Adrenal gland (tissue), 19 donors: ENCODE measurements at places on chromosomes 6 and 20. TPM values are rescaled to one million over a fixed set of nuclear protein-coding genes. Genes with fewer than 3 reads are reported as not detected.
A peak's percentile ranks its signal among the peaks of the same experiment; 100 is the strongest.

NKX2-4 gene
- not detected for total RNA-seq

DNA sequence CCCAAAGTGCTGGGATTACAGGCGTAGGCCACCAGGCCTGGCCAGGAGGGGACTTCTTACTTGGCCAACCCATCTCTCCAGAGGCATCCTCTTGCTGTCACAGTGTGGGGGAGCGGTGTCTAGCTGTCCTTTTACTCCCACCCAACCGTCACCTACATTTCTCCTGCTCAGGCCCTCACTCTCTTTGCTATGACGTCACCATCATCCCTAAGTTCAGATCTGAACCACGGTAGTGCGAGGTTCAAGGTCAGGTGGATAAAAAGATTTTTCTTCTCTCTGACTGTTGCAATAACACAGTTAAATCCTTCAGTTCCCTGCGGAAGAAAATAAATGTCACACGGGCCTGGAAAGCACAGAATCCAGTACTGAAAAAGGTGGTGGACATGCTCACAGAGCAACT lies 7.3 kb upstream of the RAET1L start:
- DNase-seq = no peak
- H3K27ac ChIP-seq = no peak overlapping the region
- peaks cover 4% of the 10 kb centered on the region for H3K4me1 ChIP-seq
- no peaks in the 10 kb centered on the region for H3K36me3 ChIP-seq

GRCh38 chr20:38112261-38112929 lies 52.7 kb downstream of the TGM2 start:
- no peak overlapping the region for H3K27ac ChIP-seq
- H3K4me1 ChIP-seq = peaks cover 17% of the 10 kb centered on the region
- DNase-seq = no peak
- H3K36me3 ChIP-seq = no peaks in the 10 kb centered on the region

DNA sequence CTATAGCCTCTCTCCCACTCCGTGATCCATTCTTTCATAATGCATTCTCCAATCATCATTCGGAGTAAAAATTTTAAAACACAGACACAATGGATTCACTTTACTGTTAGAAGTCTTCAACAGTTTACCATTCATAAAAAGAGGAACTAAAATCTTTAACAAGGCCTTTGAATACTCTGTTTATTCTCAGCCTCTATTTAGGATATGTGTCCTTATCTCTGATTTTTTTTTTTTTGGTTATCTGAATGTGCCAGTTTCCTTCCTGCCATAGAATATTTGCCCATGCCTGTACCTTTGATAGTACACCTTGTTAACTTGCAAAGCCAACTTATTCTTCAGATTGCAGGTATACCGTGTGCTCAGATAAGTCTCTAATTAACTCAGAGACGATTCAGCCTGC lies 11.1 kb downstream of the CRISP1 start:
- DNase-seq = no peak
- no peak overlapping the region for H3K27ac ChIP-seq
- no peaks in the 10 kb centered on the region for H3K27me3 ChIP-seq
- H3K4me3 ChIP-seq = no peak overlapping the region
- H3K4me1 ChIP-seq = no peaks in the 10 kb centered on the region

GGTLC1 gene
- not detected for total RNA-seq

RBBP9 gene
- 26.0 TPM for total RNA-seq

GSTA2 gene
- 1.1 TPM for total RNA-seq

NKAPL gene
- total RNA-seq = 1.8 TPM

- H3K4me1 ChIP-seq = no peaks in the 10 kb centered on the region
- no peaks in the 10 kb centered on the region for H3K36me3 ChIP-seq
- H3K27me3 ChIP-seq = no peaks in the 10 kb centered on the region
- no peak overlapping the region for H3K4me3 ChIP-seq
Observed at GRCh38 chr20:61963149-61963548, 102.5 kb downstream of the TAF4 start.

PHF3 gene
- total RNA-seq = 44.0 TPM

DNA sequence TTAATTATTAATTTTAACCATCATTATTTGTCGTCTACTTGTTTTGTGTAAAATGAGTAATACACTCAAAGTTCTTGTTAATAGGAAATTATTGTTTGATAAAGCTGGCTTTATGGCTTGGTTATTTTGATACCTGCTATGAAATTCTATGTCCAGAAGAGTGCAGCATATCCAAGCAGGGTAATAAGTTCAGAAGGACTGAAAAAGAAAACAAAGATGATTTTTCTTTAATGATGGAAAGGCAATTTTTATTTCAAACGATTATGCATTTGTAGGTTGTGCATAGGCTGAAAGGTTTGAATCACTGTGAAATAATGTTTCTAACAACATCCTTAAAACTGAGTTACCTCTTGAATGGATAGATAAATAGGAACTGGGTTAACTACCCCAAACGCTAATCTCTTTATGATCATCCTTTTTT lies 1.4 kb upstream of the MAN1A1 start:
- no peak for DNase-seq
- peak overlapping the region; percentile 94 for H3K4me3 ChIP-seq
- no peaks in the 10 kb centered on the region for H3K36me3 ChIP-seq
- H3K4me1 ChIP-seq = peaks cover 18% of the 10 kb centered on the region
- no peaks in the 10 kb centered on the region for H3K27me3 ChIP-seq
- H3K27ac ChIP-seq = peak overlapping the region; percentile 92

OPN5 gene
- not detected for total RNA-seq

- H3K4me3 ChIP-seq = no peak overlapping the region
- DNase-seq = peak; percentile 48
- H3K36me3 ChIP-seq = no peaks in the 10 kb centered on the region
- peaks cover 4% of the 10 kb centered on the region for H3K4me1 ChIP-seq
- H3K27ac ChIP-seq = peak overlapping the region; percentile 29
Observed at GRCh38 chr6:6717953-6718352, 129.4 kb downstream of the LY86 start.

DNA sequence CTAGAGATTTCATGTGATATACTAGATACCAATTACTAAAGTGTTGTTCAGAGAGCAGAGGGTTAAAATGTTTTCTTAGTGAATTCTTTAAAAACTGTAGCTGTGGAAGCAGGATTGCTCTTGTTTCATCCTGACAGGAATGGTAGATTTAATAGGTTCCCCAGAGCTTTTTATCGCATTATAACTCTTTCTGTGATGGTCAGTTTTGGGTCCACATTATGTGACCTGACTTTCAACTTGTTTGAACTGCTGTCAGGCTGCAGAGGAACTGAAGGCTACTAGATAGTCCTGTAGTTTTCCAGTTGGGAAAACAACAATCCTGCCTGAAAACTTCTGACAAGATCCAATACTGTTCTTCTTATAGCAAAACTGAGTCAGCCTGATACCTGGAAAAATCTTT lies 329.3 kb upstream of the FLRT3 start:
- H3K4me3 ChIP-seq = no peak overlapping the region
- DNase-seq = no peak
- no peaks in the 10 kb centered on the region for H3K27me3 ChIP-seq
- H3K27ac ChIP-seq = no peak overlapping the region
- no peaks in the 10 kb centered on the region for H3K36me3 ChIP-seq

C6orf163 gene
- 2.0 TPM for total RNA-seq

DNA sequence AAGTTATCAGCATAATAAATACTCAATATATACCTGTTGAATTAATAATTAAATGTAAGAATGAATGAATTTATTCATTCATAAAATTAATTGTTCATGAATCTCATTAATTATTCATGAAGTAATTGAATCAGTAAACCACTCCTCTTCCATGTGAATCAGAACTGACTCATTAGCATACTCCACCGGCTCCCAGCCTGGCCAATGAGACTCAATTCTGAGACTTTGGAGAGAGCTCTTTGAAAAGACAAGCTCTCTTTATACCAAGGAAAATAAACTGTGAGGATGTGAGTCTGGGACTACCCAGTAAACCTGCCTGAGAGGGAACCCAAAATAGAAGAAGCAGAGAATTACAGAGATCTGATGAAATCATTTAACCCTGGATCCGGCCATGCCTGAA lies 8.4 kb upstream of the SLC2A10 start:
- H3K4me1 ChIP-seq = no peaks in the 10 kb centered on the region
- H3K27me3 ChIP-seq = no peaks in the 10 kb centered on the region
- no peak overlapping the region for H3K4me3 ChIP-seq

DNA sequence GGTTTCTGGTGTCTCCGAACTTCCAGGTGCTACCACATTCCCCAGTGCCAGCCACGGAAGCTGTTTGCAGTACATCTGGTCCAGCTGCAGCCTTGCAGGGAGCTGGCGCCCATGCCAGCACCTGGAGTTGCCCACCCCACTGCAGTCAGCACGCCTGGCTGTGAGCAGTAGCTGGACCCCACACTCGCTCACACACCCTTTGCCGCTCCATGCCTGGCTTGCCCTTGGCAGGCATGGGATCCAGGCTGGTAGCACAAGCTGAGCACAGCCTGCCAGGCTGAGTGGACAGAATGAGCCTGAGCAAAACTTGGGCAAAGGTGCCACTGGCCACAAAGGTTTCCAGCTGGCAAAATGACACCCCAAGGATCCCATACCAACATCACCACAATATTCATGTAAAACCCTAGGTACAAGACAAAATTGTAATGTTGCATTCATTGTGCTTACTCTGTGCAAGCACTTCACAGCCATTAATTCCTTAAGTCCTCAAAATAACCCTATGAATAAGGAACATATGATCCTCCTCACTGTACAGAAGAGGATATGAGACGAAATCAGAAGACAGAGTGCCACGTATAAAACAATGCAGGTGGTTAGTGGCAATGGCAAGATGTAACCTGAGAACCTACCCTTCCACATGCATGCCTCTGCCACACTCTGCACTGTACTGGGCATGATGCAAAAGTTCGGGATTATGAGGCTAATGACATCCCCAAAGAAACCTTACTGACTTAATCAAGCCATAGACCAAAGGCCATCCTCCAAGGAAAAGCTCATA lies 18.3 kb downstream of the KIF16B start:
- H3K27me3 ChIP-seq = no peaks in the 10 kb centered on the region
- H3K4me1 ChIP-seq = peaks cover 26% of the 10 kb centered on the region

DNA sequence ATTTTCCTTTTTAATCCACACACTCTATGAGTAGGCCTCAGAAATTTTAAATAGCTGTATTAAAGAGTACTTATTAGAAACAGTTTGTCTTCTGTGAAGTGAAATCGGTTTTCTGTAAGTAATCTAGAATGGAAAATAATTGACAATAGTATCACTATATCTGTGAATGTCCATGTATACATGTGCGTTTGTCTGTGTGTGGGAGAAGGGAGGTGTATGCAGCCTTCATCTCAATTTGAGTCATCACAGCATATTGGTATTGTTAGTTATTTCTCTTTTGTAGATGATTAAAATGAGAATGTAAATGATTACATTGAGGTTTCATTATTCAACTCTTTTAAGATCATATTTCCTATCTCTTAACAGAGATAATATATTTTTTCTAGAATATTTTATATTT lies 206.0 kb downstream of the EYS start:
- H3K36me3 ChIP-seq = no peaks in the 10 kb centered on the region
- no peak for DNase-seq
- no peak overlapping the region for H3K4me3 ChIP-seq
- H3K27me3 ChIP-seq = no peaks in the 10 kb centered on the region
- H3K4me1 ChIP-seq = no peaks in the 10 kb centered on the region

GRCh38 chr6:153074761-153075160 lies 56.3 kb downstream of the RGS17 start:
- H3K4me3 ChIP-seq = no peak overlapping the region
- no peak overlapping the region for H3K27ac ChIP-seq
- no peaks in the 10 kb centered on the region for H3K4me1 ChIP-seq
- H3K27me3 ChIP-seq = no peaks in the 10 kb centered on the region
- no peak for DNase-seq

DNA sequence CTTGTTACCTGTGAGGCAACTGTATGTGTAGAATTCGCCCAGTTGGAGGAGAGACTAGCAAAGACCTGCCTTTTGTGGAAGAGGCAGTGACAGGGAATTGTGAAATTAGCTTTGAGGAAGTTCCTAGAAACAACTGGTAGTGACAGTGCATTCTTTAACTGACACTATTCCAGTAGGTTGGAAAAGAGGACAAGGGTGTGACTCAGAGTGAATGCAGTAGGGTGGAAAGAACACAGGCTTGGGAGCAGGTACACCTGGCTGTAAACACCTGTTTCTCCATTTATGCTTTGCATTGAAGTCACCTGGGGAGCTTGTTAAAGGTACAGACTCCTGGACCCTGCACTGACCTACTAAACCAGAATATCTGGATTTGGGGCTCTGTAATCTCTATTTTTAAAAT lies 295.7 kb downstream of the PHACTR1 start:
- peaks cover 17% of the 10 kb centered on the region for H3K27me3 ChIP-seq
- no peak overlapping the region for H3K27ac ChIP-seq
- H3K4me1 ChIP-seq = peaks cover 4% of the 10 kb centered on the region
- no peak for DNase-seq
- H3K36me3 ChIP-seq = no peaks in the 10 kb centered on the region

CTCFL gene
- total RNA-seq = not detected

CALHM4 gene
- total RNA-seq = not detected

GRCh38 chr20:58219342-58219700 lies 9.1 kb downstream of the ANKRD60 start:
- no peak overlapping the region for H3K4me3 ChIP-seq
- peaks cover 13% of the 10 kb centered on the region for H3K27me3 ChIP-seq
- no peak overlapping the region for H3K27ac ChIP-seq
- H3K4me1 ChIP-seq = no peaks in the 10 kb centered on the region
- DNase-seq = no peak

- DNase-seq = no peak
- no peaks in the 10 kb centered on the region for H3K4me1 ChIP-seq
- H3K4me3 ChIP-seq = no peak overlapping the region
- no peaks in the 10 kb centered on the region for H3K27me3 ChIP-seq
Observed at GRCh38 chr6:4581468-4582385, 194.5 kb upstream of the CDYL start.

GRCh38 chr20:38900606-38901005 lies 25.6 kb upstream of the FAM83D start:
- H3K27me3 ChIP-seq = no peaks in the 10 kb centered on the region
- no peak for DNase-seq
- no peak overlapping the region for H3K27ac ChIP-seq
- H3K36me3 ChIP-seq = no peaks in the 10 kb centered on the region
- no peak overlapping the region for H3K4me3 ChIP-seq

GRCh38 chr6:54234539-54234938 lies 73.7 kb upstream of the TINAG start:
- no peak overlapping the region for H3K27ac ChIP-seq
- no peak overlapping the region for H3K4me3 ChIP-seq
- no peaks in the 10 kb centered on the region for H3K27me3 ChIP-seq
- no peak for DNase-seq
- H3K36me3 ChIP-seq = no peaks in the 10 kb centered on the region

GLP1R gene
- total RNA-seq = not detected

ABHD16B gene
- not detected for total RNA-seq

- H3K27ac ChIP-seq = no peak overlapping the region
- H3K27me3 ChIP-seq = peaks cover 39% of the 10 kb centered on the region
- H3K36me3 ChIP-seq = no peaks in the 10 kb centered on the region
- DNase-seq = no peak
- no peak overlapping the region for H3K4me3 ChIP-seq
- peaks cover 12% of the 10 kb centered on the region for H3K4me1 ChIP-seq
Observed at GRCh38 chr6:150036081-150036480, 10.7 kb upstream of the RAET1L start.
